Activated effector memory CD4-positive, alpha-beta T cell treated with anti-CD3 and anti-CD28 coated beads, Interleukin-2, amount 50 U/mL, for 16 hours (primary cell): ENCODE measurements at places on chromosomes 1 and 21.

DNA sequence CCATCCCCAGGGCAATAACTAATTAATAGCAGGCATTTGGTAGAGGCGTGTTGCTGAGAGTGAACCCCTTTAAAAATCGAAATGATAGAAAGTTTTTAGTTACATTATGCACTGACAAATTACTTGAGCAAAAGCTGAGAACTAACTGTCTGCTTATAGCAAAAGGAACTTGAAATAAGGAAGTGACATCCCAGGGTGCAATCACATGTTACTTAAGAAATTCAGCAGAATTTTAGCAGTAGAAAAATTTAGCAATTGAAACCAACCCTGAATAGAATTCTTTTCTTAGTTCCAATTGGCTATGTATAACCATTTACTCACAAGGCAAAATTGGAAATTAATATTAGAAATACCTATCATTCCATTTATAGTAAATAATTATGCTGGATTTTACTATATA lies 139.5 kb upstream of the SAMSN1 start:
- no peak for DNase-seq

DNA sequence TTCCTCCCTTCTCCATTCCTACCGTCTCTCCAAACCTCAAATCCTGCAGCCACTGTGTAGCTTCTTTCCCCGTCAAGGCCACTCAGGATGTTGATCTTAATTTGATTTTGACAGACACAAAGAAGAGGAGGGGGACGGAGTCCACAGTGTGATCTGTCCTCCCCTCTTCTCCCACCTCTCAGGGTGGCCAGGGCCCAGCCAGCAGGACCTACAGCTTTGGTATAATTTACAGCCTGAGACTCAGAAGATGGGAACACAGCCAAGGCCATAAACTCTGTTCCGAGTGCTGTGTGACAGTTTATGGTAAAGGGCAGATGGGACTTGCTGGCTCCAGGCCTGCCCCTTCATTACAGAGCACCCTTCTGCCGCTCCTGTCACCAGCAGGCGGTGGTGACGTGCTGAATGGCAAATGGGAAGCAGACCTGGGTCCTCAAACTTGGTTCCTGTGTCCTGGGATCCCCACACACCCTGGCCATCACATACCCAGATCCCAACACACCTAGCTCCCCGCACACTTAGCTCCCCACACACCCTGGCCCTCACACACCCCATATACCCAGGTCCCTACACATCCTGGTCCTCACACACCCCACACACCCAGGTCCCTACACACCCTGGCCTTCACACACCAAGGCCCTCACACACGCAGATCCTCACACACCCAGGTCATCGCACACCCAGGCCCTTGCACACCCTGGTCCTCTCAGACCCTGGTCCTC lies 71.6 kb downstream of the CD2 start:
- DNase-seq = no peak

DNA sequence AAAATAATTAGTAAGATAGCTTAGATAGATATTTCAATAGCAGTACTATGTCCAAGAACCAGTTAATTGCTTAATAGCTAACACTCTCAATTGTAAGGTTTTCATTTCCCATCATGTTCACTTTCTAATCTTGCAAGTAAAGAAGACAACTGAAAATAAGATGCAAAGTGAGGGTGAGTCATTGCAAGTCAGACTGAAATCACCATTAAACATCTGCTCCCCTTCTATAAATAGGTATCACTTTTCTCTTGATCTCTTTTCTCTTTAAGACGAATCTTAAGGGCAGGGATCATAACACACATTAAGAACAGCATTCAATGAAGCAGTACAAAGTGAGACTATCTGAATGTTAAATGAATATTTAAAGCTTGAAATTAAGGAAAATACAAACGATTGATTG lies 40.4 kb downstream of the UBR4 start:
- DNase-seq = no peak

DNA sequence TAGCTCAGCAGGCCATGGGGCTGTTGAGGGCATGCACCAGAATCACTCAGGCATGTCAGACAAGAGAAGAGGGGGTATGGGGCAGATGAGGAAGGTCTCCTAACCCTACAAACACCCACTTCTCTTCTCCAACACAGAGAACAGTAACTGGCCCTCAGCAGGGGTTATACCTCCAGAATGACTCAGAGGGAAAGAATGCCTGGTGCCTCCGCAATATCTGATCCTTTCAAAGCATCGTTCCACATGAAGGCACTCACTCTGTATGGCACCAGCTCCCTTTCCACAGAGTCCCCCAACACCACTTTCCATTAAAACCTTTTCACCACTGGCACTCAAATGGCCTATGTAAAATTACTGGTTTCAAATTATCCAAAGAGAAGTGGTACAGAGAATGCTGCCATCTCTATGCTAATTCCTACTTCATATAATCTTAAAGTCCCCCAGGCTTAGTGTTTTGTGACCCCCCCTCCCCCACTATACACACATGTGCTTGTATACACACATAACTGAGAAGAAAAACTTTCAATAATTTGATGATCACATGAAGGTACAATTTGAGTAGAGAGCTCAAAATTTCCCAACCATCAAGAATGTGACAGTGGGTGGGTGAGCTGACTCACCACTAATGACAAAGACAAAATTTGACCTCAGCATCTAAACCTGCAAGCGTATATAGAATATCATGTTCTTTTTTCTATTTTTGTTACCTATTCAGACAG lies 91.5 kb downstream of the SIPA1L2 start:
- DNase-seq = no peak

DNA sequence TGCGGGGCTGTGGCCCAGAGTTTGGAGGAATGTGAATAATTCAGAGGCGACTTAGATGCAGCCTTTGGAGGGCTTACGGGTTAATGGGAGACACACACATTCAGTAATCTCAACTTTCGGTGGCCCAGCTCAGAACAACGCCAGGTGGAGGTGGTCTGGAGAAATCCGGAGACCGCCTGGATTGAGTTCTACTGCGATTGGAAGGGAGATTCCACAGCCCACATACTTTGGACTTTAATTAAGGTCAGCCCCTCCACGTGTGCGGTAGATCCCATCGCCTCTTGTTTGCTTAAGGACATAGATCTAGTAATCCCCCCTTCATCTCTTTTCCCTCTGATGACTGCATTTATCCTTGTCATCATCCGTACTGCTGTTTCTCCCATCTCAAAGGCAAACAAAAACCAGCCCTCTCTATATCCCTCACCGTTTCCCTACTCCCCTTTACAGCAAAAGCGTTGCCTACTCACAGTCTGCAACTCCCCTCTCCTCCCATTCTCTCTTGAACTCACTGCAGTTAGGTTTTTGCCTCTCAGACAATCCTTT lies 720 bp upstream of the BSDC1 start:
- no peak for DNase-seq

DNA sequence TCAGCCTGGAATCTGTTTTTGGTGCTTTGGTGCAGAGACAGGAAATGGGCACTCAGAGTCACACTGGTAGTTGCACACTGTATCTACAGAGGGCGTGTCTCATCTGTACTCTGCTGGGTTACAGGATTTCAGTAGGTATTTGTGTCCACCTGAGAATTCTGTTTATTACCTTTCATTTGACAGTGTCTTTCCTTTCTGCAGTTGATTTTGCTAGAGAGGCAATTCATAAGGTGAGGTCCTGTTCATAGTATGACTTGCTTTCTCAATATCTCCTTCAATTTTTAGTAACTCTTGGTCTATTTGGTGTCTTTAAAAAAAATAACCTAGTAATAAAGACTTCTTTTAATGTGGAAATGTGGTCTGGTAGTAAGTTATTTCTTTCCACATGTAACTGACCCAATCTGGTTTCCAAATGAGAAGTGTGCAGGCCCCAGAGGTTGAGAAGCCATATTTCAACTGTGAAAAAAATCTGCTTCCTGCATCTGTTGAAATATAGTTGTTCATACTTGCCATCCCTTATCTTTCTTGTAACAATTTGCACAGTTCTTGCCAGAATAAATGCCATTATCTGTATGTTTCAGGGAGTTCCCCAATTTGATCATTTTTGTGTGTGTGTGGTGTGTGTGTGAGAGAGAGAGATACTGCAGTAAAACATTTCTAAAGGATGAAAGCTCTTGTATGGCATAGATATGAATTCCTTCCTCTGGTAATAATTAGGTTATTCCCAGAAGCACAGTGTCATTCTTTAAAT lies 78.4 kb upstream of the DNAJC6 start:
- no peak for DNase-seq

DNA sequence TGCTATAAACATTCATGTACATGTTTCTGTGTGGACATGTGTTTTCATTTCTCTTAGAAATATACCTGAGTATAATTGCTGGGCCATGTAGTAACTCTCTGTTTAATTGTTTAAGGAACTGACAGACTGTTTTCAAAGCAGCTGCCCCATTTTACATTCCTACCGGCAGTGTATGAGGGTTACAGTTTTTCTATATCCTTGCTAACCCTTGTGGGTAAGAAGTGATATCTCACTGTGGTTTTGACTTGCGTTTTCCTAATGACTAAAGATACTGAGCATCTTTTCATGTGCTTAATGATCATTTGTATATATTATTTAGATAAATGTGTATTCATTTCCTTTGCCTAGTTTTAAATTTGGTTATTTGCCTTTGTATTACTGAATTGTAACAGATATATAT lies 81.7 kb downstream of the DNM3 start:
- DNase-seq = no peak

DNA sequence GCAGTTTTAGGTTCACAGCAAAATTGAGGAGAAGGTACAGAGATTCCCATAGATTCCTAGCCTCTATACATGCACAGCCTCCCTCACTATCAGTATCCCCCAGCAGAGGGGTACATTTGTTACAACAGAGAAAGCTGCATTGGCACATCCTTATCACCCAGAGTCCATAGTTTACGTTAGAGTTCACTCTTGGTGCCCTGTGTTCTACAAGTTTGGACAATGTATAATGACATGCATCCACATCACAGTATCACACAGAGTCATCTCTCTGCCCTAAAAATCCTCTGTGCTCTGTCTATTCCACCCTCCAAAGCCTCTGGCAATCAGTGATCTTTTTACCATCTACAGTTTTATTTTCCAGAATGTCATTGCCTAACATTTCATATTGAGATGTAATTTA lies 22.3 kb upstream of the RGS16 start:
- DNase-seq = no peak

DNA sequence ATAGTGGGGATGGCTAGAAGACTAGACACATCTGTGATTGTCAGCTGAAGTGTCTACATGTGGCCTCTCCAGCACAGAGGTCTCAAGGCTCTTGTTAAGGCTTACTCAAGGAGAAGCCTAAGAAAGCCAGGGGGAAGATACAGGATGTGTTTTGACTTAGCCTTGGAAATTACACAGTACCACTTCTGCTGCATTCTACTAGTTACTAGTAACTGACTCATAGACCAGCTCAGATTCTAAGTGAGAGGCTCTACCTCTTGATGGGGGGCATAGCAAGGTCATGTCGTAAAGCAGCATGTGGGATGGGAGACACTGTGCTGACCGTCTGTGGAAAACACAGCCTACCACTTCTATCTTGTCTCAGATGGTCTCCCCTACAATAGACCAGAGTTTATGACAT lies 99.5 kb downstream of the UBE2U start:
- no peak for DNase-seq

DNA sequence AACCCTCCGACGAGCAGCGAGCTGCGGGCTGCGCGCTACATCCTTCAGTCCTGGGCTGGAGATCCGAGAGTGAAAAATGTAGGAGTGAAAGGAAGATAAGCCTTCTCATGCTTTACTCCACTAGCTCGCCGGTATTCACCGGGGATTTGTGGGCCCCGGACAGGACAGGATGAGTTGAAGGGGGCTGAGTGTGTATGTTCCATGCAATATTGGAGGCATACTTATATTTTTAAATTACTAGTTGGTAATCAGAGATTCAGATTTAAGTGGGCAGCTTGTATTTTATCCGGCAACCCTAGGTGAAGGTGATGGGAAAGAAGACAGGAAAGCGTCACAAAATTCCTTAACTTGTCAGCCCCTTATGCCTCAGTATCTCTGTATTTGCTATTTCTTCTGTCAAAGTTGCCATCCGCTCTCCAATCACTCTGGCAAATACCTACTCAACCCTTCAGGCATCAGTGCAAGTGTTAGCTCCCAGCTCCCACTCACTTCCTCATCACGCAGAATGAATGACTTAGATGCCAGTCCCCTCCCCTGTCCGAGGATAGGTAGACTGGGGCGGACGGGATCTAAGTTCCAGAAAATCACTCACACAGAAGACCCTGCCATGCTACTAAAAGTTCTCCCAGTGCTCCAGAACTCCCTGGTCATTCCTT lies 503 bp upstream of the PIGM start:
- no peak for DNase-seq

DNA sequence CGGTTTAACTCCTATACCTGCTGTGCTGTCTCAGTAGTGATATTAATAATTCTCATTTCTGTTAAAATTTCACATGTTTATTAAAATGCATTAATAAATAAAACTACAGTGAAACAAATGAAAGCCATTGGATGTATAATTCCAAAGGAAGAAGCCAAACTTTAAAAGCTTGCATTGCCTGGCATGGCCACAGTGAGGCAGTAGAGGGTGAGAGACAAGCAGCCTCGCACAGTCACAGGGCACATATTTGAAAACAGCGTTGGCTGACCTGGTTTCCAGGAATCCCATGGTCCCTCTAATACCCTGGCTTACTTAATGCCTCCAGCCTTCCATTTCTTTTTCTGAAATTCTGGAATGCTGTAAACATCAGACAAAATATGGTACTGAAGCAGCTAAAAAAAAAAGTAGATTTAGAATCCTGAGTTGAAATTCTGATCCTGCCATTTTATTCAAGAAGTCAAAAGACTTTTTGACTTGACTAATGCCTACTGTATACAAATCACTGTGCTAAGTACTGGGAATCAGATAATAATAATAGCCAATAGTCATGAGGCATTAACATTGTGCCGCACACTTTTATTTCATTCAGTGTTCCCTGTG lies 6.7 kb upstream of the RNASEL start:
- DNase-seq = peak; percentile 86

- no peak for DNase-seq
Measured at GRCh38 chr1:224736619-224737352, 120.7 kb downstream of the CNIH3 start.

DNA sequence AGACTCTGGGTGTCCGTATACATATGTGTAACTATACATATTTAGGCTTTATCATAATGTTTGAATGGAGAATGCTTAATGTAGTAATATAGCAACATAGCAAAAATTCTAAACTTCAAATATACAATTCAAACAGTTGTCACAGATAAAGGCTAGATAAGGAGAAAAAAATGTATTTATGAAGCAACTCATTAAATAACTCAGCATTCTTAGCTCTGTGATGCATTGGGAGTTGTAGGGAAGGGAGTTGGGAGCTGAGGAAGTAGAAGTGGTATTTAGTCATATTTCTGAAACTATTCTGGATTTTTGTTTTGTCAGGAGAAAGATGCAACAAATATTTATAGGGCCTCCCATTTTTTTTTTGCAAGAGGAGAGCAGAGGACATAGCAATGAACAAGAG lies 197.8 kb downstream of the PBX1 start:
- no peak for DNase-seq

- peak; percentile 84 for DNase-seq
Measured at GRCh38 chr1:119885903-119886783, 10.2 kb downstream of the ADAM30 start.
